Activated T-cell treated with anti-CD3 and anti-CD28 coated beads for 48 hours (primary cell): ENCODE measurements at places on chromosomes 3 and 15.

DNA sequence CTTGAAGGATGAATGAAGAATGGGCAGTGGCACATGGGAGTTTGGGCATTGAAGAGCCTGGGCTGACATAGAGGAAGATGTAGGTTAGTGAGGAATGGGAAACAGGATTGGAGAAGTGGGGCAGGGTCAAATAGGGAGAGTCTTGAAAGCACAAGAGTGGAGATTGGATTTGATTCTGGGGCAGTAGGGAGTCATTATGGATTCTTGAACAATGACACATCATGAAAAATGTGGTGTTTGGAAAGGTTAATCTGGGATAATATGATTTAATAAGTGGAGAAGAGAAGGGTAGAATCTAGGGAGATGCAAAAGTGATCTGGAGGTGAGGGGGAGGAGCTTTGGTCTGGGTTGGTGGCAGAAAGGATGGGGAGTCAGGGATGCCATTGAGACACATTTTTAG, 45.4 kb upstream of the ROPN1 start:
- no peak for DNase-seq

DNA sequence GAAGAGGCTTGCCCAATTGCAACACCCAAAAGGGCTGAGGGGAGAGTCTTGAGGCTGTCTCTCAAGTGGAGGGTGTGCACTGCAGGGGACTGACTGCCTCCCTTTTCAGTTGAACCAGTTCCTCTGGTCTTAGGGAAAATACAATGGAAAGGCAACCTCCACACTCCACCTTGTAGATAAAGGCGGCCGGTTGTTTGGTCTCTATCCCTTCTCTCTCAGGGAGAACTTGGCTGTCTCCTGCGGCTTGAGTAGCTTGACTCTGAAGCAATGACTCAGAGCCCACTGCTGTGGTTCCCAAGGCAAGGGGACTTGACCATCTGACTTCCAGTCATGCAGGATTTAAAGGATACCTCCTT, 143.2 kb upstream of the UMPS start:
- DNase-seq = no peak

- no peak for DNase-seq
Observed at GRCh38 chr15:70140025-70140542, 42.4 kb upstream of the TLE3 start.

DNA sequence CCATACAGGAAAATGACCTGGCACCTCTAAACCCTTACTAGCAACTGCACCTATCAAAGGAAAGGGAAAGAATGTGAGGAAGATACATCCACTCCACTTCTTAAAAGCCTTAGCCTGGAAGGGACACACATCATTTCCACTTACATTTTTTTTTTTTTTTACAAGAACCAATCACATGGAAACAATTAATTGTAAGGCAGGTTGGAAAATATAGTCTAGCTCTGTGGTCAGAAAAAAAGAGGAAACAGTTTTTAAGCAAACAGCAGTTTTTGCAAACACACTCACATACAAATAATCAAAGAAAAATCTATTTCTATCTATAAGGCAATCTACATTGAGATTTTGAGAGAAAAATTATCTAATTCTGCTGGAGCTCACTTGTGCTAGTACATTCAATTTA, 98.9 kb upstream of the SPRED1 start:
- DNase-seq = no peak

DNA sequence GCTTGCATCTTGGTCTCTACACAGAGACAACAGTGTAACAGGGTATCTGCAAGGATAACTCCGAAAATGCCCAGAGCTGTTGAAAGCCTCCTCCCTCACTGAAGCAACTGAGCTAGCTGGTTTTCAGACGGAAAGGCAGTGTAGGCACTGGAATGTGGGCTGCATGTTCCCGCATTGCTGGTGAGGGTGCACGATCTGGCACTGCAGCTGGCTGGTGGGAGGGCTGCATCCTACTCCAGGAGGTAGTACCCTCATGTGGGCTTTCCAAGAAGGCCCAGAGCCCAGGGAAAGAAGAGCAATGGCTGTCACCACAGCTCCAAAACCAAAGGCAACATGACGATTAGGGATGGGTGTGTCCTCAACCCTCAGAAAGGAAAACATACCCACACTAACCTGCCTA, 28.7 kb upstream of the RPS17 start:
- no peak for DNase-seq

DNA sequence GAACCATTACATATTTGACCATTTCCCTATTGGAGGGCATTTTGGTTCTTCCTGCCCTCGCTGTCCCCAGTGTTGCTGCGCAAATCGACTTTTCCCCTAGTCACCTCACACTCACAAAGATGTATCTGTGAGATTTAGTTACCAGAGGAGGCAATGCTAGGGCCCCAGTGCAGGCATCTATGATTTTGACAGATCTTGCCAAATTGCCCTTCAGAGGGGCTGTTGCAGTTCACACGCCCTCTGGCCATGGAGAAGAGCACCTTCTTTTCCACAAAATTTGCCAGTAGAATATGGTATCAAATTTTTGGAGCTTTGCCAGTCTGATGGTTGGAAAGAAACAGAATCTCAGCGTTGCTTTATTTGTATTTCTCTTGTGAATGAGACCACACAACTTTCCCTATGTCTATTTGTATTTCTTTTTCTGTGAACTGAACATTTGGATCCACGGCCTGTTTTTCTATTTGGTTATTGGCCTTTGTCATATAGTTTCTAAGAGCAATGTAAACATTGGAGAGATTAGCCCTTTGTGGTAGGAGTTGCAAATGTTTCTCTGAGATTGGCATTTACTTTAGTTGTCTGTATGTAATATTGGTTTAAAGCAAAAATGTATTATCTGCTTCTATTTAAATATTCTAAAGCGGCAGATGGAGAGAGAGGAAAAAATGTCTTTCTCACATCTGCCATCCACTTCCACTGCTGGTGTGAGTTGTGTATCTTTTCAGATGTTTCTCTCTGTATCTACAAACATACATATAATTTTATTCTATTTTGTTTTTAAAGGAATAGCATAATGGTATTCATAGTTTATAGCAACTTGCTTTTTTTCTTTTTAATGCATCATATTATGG, 66.1 kb downstream of the DNASE1L3 start:
- no peak for DNase-seq

DNA sequence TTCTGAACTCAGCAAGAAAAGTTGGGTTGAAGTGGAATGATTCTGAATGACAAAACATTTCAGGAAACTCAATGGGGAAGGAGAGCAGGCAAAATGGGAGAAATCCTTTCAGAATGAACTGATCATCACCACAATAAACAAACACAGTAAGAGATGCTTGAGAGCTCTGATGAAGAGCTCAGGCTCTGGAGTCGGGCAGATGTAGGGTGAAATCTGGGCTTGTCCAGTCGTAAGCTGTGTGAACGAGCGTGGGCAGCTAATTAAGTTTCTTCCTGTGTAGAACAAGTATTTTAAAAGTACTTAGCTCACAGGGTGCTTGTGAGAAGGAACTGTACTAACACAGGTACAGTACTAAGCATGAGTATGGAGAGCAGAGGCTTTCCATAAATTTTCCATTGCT, 406.2 kb downstream of the FOXP1 start:
- DNase-seq = no peak

- no peak for DNase-seq
Observed at GRCh38 chr3:141178026-141178425, 53.6 kb upstream of the PXYLP1 start.

- no peak for DNase-seq
Observed at GRCh38 chr3:30615615-30616346, 9.4 kb downstream of the TGFBR2 start.

DNA sequence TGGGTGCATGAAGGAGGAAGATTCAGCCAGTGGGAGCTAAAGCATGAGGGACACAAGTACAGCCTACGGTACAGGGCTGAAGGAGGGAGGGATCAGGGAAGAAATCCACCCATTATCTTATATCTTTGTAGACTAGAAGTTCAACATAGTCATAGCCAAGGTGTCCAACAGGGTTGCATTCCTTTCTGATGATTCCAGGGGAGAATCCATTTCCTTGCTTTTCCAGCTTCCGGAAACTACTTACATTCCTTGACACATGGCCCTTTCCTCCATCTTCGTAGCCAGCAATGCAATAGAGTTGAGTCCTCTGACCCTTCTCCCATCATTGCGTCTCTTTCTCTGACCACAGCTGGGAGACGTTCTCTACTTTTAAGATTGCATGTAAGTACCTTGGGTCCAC, 471.0 kb upstream of the SEMA6D start:
- no peak for DNase-seq

DNA sequence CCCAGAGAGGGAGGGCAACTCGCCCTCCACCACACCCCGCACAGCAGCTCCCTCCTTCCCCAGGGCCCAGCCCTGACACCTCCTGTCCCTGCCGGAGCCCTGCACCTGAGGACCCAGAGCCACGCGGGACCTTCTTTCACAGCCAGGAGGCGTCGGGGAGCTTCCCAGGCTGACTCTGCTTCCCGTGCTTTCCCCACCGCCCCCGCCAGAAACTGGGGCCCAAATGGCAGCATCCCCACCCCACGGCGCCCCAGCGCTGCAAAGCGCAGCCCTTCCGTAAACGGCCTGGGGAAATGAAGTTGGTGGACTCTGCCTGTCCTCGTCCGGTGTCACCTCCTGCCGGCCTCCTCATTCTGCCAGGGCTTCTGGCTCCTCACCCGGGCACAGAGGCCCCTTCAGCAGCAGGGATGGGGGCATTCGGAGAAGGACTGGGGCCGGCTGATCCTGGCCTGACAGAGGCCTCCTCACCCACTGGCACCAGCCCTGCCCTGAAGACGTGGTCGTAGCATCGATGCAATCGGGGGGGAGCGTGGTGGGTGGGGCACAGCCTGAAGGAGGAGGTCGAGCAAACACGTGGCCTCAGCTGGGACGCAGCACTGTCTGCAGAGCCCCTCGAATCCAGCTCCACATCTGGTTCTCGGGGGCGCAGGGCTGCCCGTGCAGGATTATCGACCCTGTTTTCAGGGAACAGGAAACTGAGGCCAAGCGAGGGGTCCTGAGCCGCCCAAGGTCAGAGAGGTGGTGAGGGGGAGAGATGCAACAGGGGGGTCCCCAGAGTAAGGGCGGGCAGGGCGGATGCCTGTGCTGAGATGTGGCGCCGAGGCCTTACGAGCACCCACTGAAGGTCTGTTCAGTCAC, 235.4 kb downstream of the XXYLT1 start:
- no peak for DNase-seq

DNA sequence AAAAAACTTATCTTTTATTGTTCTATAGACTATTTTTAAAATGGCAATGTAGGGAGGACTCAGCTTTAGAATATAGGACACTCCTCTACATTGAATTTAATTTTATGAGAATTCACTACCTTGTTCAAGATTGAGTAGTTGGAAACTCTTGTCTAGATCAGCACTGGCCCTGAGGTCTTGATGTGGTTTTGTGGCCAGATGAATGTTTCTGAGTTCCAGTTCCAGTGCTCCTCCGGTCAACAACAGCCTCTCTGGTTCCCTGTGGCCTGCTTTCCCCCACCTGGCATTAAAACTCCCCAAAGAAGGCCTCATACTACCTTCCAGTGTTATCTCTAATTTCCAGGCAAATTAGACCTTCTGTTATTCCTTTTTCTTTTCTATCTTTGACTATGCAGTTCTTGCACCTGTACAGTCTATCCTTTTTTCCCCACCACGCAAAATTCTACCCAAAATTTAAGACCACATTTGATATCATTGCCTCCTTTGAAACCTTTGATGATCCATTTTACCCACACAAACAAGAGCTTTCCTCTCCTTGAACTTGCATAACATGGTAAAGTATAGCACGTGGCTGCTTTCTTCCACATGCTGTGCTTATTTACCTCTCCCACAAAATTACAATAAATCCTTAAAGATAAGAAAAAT, 9.6 kb upstream of the ANP32A start:
- DNase-seq = no peak

DNA sequence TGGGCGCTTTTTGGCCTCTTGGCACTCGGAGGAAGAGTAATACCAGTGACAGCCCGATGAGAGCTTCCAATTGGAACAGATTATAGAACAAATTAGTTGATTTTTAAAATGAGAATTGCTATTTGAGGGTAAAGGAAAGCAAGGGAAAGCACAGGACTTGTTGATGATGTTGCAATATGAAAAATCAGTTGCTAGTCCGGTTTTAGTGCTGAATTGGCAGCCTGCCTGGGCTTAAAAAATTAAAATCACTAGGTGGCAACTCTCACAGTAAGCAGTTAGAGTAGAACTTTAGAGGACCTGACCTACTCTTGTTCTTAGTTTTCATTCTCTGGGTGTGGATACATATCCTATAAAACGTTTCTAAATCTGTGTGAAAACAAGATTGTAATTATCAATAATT, 2.1 kb upstream of the SCAANT1 start:
- DNase-seq = no peak

- no peak for DNase-seq
Observed at GRCh38 chr3:4394048-4394447, 73.0 kb downstream of the SUMF1 start.
